ENCODE measurements at places on chromosomes 13 and 19.

- DNase-seq, result no peak
Observed at GRCh38 chr13:80379245-80379644, 38.3 kb upstream of the SPRY2 start.

DNA sequence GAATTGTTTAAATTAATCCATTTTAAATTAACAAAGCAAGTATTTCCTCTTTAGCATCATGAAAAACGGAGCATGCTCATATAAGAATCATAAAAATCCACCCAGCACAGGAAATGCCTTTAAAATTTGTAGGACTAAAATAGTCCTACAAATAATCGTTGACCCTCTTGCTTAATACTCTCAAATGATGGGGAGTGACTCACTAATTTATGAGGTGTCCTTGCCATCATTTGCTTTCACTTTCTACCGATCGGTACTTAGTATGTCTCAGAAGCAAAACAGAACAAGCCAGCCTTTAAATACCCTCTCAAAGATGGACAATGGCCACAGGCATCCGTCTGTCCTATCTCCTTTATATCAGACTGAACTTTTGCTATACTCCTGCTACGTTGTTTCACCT lies 97.2 kb downstream of the SUCLA2 start:
- no peak for DNase-seq

- DNase-seq, result no peak
Observed at GRCh38 chr19:13117176-13117771, 734 bp upstream of the TRMT1 start.

DNA sequence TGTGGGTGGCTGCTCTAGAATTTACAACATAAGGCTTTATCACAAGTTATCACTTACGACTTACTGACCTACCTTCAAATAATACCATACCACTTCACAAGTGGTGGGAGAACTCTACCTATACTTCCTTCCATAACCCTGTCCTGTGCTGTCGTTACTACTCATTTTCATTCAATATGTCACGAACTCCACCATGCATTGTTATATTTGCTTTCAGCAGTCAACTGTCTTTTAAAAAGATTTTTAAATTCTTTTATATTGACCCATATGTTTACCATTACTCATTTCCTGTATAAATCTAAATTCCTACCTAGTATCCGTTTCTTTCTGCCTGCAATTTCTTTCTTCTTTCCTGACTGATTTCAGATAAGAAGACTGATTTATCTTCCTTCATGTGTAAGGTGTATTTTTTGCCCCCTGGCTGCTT lies 200.0 kb downstream of the KLF12 start:
- no peak for DNase-seq

DNA sequence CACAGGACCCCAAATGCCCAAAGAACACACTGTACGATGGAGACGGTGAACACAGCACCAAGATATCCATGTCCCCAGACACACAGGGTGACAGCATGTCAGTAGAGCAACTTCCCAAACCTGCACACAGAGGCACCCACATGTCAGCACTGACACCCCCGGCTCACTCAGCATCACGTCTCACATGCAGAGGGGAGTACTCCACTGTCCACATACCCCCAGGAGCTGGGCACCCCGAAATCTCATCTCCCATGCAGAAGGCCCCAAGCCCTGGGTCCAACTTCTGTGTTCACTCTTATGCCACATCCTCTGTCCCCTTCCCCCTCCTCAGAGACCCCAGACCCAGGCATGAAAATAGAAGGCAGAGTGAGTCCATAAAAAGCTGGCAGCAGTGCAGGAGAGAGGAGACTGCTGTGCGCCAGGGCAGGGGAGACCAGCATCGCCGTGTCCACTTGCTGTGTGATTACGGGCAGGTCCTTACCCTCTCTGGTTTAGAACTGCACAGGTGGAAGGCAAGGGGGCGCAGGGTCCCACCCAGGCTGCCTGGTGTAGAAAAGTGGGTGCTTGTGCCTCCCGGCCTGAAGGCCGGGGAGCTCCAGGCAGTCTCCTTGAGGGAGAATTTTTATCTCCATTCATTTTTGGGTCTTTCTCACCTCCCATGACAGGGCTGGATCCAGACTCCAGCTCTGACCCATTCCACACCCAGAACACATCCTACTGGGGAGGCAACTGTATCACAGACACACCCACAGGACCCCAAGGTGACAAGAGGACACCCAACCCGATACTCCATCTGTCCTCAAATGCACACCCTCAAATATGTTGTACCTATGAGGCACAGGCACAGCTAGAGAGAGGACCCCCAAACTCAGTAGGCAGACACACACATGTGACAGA lies 17.0 kb downstream of the ERFL start:
- no peak for DNase-seq

GRCh38 chr19:19050731-19051130 lies 13.1 kb upstream of the SLC25A42 start:
- DNase-seq, result no peak

GRCh38 chr19:3323026-3323425 lies 43.4 kb upstream of the NFIC start:
- no peak for DNase-seq

- no peak for DNase-seq
Observed at GRCh38 chr13:114145256-114145655, 12.8 kb upstream of the RASA3 start.

DNA sequence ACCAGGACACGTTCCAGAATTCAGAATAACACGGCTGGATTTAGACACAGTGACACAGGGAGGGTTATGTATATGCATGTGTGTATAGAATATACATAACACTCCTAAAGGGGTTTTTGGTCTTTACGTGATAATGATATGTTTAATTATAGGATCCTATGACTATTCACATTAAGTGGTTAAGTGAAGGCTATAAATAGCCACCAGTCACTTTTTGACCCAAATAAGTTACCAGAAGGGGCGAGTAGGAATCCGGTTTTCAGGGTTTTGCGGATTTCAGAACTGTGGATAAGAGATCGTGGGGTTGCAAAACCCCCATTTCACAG lies 6.9 kb downstream of the ANGPTL6 start:
- DNase-seq, result no peak

DNA sequence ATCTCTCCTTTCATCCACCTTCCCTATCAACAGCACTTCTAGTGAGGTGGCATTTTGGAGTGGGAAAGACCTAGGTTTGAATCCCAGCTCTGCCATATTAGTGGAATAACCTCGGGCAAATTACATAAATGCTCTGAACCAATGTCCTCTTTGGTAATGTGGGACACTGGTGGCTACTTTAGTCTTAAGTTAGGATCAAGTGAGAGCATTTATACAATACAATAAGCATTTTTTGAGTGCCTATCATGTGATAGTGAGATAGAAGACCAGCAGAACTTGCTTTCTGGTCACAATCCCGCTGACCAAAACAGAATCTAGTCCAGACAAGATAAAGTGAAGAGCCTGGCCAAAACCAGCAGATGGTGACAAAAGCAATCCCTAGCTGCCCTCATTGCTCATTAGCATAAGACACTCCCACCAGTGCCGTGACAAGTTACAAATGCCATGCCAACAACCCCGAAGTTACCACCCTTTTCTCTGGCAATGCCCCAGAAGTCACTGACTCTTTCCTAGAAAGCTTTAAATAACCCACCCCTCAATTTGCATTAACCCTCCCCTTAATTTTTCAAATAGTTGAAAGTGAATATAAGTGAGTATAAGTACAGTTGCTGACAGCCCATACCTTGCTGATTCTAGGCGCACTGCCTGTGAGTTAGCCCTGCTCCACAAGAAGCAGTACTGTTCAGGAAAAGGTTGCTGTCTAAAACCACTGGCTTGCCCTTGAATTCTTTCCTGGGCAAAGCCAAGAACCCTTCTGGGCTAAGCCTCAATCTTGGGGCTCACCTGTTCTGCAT lies 28.9 kb upstream of the KPNA3 start:
- no peak for DNase-seq

DNA sequence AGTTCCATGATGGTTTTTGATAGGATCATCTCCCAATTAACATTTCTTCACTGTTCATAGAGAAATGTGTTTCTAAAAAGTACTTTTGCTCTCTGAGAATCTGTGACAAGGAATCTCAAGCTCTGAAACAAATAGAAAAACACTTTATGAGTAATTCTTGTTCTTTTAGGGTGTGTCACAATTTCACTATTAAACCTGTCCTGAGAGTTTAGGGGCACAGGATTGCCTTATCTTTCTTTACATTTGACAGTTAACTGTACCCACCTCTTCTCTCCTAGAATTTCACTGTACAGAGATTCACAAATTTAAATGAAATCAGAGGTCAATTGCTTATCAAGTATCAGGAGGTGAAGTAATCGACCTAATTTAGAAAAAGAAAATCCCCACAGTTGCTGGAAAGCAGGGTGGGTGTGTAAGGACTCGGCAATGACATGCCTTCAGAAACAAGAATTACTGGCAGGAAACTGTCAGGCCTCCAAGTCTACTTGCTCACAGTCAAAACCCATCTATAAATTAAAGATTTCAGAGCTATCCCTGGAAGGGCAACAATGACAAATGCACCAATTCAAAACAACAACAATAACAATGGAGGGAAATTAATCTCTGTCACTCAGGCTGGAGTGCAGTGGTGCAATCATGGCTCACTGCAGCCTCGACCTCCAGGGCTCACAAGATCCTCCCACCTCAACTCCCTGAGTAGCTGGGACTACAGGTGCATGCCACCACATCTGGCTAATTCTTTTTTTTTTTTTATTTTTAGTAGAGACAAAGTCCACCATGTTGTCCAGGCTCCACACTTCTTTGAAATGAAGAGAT lies 250.2 kb downstream of the ABCC4 start:
- no peak for DNase-seq

DNA sequence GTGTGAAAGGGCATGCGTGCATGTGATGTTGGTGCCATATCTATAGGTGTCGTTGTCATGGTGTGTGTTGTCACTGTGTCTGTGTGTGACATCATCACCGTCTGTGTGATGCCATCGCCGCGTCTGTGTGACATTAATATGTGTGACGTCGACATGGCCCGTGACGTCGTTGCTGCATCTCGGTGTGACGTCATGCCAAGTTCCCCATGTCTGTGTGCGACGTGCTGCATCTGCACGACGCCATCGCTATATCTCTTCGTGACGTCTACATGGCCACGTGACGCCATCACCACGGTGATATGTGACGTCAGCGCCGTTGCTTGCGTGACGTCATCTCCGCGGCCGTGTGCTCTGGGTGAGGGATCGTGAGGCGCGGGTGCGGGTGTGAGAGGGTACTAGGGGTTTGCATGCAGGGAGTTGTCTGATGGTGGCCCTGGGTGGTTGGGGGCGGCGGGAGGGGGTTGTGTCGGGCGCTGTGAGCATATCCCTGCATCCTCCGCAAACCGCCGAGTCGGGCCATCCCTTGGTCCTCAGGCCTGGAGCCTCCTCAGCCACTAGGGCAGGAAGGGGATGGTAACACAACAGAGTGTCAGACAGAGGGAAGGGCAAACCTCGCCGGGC lies 14.6 kb downstream of the GTPBP3 start:
- DNase-seq, result no peak

- DNase-seq, result no peak
Observed at GRCh38 chr19:14023404-14024235, 4.3 kb upstream of the RLN3 start.

GRCh38 chr13:48436661-48437288 lies 23.9 kb upstream of the LPAR6 start:
- DNase-seq, result no peak

- DNase-seq, result no peak
Observed at GRCh38 chr19:55487924-55488687, at the start of gene SSC5D. SSC5D (plus strand) TSS chr19:55488436; CDS start chr19:55488590, 154 bp downstream.

DNA sequence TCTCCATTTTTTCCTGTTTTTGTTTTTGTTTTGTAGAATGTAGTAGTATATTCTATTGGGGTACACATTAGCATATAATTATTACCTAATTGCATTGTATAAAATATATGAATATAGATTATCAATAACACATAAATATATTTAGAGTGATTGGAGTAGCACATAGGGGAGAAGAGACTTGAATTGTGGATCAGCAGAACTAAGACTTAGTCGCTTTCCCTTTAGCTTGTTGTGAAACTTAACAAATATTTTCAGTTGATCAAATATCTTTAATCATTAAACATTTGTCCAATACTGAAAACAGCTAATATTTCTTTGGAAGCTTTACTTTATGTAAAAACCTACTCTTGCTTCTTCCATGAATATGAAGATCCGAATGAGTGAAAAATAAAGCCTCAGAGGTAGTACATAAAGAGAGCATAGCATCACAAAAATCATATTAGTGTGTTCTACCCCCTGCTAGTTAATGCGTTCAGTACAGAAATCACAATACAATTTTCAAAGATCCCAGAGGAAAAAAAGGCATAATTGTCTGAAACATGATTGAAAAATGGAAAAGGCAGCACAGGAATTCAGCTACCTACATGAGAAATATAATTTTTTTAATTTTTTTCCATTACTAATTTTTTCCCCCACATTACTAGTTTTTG lies 1348.0 kb upstream of the PRR20A start:
- DNase-seq, result no peak

GRCh38 chr13:21445759-21446158 lies 13.3 kb downstream of the ZDHHC20 start:
- DNase-seq, result no peak

GRCh38 chr19:31976775-31977536 lies 368.5 kb upstream of the ZNF507 start:
- DNase-seq, result no peak

DNA sequence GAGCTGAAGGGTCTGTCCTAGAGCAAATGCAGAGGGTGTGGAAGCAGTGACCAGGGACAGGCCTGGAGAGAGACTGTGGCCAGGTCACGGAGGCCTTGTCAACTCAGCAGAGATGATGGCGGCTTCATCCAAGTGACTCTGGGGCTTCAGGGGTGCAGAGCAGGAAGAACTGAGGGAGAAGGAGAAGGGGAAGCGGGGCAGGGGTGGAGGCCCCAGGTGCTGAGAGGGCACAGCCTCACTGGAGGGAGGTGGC lies 299.1 kb downstream of the ZNF536 start:
- no peak for DNase-seq

GRCh38 chr13:42350141-42350540 lies 78.2 kb downstream of the AKAP11 start:
- no peak for DNase-seq

DNA sequence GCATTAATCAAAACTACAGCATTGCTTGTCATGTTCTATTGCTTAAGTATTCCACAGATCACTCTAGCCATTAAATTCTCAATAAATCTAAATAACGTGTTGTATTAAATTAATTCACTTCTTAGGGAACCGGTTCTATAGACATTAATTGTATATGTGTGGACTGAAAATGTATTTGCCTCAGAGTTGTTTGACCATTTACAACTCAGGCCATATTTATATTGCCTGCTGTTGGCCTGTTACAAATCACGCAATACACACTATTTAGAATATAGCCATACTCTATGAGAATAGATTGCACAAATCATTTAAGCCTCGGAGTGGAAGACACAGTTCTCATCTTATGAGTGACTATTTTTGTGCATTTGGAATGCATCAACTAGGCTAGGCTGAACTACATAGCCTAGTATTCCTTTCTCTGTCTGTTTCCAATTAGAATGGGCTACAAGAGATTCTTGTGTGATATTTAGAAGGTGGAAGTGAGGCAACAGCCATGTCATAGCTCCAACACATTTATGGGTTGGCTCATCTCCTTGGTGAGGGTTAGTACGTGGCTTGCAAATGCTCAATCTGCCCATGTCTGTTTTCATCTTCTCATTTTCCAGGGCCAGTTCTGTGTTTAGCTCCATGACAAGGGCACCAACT lies 1116.1 kb downstream of the PCDH9 start:
- no peak for DNase-seq

GRCh38 chr13:28527629-28528028 lies 32.7 kb upstream of the FLT1 start:
- DNase-seq, result no peak
